Activated naive CD4-positive, alpha-beta T cell treated with anti-CD3 and anti-CD28 coated beads for 36 hours (primary cell): ENCODE measurements at places on chromosomes 13 and 19. TPM values are rescaled to one million over a fixed set of nuclear protein-coding genes. Genes with fewer than 3 reads are reported as not detected.
A peak's percentile ranks its signal among the peaks of the same experiment; 100 is the strongest.

Gene PDX1
- not detected for total RNA-seq

- DNase-seq = no peak
Measured at GRCh38 chr19:29315556-29316190, 102.7 kb upstream of the UQCRFS1 start.

DNA sequence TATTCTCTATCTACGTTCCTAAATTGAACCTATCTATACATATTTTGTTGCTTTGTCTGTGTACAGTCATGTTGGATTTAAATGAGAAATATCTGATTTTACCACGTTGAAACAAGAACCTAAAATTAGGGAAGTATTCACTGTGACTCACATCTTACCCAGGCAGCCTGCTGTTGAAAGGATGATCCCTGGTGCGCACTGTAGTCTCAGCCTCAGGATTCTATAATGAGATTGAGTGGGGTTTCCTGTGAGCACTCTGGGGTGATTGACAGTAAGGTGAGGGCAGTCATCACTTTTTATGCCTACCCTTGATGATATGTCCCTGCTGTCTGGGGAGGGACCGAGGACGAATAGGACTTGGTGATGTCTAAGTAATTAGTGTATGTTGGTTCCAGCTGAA, 35.4 kb downstream of the PCCA start:
- DNase-seq = no peak

DNA sequence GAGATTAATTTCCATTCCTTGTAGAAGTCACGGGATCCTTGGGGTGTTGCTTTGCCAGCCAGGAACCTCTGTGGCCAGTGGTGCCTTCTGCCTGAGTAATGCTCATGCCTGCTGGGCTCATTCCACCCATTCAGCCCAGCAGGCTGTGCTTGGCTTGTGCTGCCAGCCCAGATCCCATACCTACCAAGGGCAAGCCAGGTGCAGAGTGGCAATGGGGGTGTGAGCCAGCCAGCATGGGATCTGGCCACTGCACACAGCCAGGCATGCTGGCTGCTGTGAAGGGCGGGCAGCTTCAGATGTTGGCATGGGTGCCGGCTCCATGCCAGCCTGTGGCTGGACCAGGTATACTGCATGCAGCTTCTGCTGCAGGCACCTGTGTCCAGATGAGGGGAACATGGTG, 42.5 kb downstream of the WDFY2 start:
- DNase-seq = no peak

Gene PSG7
- total RNA-seq = not detected

DNA sequence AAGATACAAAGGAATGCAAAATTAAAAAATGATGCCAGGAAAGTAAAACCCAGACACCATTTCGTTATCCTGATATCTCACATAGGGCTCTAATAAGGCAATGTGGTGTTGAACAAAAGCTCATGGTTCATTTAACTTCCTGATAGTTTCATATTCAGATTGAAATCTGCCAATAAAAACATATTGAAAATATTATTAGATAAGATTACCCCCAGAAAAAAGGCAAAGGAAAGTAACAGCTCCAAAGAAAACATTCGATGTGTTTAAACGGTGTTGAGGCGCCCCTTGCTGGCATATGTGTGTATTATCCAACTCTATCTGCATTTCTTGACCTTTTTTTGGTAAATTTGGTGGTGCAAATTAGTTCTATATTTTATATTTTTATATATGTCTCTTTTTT, 75.9 kb downstream of the ESD start:
- DNase-seq = peak; percentile 67
